ENCODE measurements at places on chromosomes 5 and 9.

GRCh38 chr5:891837-892393, 686 bp downstream of the BRD9 start:
- DNase-seq: peak; percentile 21

GRCh38 chr9:123382653-123383511, 26.9 kb downstream of the CRB2 start:
- DNase-seq: no peak

DNA sequence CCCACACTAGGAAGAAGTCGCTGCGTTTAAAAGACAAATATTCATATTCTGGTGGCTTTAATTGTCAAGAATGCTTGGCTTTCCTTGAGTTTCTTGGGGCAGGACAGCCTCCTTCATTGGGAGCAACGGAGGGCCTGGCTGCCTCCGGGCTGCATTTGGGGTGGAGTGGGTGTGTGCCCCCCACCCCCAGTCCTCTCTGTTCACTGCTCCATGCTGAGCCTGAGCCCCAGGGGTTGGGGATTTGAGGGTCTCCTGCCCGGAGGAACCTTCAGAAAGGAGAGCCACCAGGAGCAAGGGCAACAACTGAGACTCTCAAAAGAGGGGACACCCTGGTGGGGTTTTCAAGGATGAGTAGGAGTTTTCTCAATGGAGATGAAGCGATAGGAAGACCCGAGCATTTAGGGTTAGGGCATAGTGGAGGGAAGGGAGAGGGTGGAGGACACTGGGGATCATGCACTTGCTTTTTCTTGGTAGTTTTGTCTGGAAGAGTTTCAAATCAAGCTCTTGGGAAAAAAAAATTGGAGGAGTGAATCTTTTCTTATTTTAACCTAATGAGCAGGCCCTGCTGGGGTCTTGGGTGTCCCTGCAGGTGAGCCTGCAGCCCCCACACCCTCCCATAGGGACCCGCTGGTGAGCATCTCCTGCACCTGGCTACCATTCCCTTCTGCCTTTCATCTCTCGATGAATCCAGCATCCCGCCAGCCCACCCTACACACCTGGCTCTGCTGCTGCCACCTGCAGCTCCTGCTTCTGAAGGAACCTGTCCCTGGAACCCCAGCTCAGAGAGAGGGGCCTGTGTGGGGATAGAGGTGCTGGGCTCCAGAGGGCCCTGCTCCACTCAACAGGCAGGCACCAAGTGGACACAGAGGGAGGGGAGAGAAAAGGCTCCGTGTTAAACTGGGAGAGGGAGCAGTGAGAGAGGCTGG, 4.1 kb downstream of the SLC6A19 start:
- no peak for DNase-seq

- no peak for DNase-seq
Measured at GRCh38 chr5:119708076-119708790, 78.9 kb downstream of the FAM170A start.

DNA sequence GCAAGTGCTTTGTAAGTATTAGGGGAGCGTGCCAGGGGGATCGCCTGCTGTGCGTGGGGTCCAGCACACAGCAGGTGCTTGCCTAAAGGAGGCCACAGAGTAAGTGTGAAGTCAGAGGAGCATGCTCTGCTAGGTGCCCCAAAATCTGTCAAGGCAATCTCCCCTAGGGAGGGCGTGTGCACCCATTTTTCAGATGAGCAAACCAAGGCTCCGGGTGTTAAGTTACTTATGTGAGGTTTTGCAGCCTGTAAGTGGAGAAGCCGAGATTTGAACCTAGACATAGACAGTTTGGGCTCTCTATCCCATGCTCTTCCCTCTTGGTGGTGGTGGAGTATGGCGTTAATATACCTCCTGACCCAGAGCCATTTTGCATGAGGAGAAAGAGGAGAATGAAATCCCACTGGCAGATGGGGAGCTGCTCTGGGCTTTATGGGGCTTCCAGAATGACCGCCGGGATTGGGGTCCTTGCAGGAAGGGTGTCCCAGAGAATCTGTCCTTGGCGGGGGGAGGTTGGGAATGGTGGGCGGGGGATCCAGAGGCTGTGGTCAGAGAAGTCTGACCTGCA, 14.1 kb downstream of the NDST1 start:
- DNase-seq: no peak

- no peak for DNase-seq
Measured at GRCh38 chr9:113949571-113950078, 73.5 kb downstream of the ZNF618 start.

GRCh38 chr5:93600409-93601070, 17.5 kb downstream of the NR2F1 start:
- no peak for DNase-seq

- no peak for DNase-seq
Measured at GRCh38 chr5:5040712-5041111, 99.4 kb upstream of the ADAMTS16 start.

- DNase-seq: peak; percentile 25
Measured at GRCh38 chr5:141186897-141187512, at the start of gene PCDHB9. Gene PCDHB9, plus strand, starts transcription at chr5:141187161. Its CDS starts 158 bp downstream, at chr5:141187319.

- no peak for DNase-seq
Measured at GRCh38 chr5:15550502-15551112, 50.6 kb downstream of the FBXL7 start.

- DNase-seq: no peak
Measured at GRCh38 chr9:124215956-124216355, 41.8 kb upstream of the NEK6 start.

GRCh38 chr5:66608501-66608900, 12.3 kb downstream of the MAST4 start:
- no peak for DNase-seq

Measured in LoVo (cell line).